Activated gamma-delta T cell treated with anti-CD3 and anti-CD28 coated beads, Interleukin-2, amount 50 U/mL, for 16 hours (primary cell): ENCODE measurements at places on chromosomes 1 and 21.

GRCh38 chr1:234603221-234604204 lies 6.5 kb downstream of the IRF2BP2 start:
- no peak for DNase-seq

DNA sequence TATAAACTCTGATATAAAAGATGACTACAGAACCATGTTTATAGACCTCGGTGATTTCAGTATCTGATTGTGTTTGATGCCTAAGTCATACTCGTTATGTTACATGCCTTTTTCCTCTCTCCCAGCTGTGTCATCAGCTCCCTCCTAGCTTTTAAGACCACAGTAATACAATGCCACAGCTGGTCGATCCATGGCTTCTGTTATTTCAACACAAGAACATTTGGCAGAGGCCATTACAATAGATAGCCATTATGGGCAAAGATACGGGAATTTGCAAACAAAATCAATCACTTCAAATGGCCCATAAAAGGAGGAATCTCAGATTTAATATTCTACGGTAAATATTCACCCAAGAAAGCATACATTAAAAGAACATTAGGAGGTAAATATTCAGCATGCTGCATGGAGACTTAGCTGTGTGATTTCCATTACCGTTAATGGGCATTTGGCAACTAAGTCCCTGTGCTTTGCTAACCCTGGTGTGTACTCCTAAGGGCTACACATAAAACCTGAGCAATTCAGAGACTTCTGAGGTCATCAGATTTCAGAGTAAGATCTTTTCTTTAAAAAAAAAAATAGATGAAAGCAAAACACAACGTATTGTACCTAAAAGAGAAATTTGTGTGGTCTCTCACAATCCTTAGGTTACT lies 153.4 kb downstream of the PIGK start:
- DNase-seq: no peak

DNA sequence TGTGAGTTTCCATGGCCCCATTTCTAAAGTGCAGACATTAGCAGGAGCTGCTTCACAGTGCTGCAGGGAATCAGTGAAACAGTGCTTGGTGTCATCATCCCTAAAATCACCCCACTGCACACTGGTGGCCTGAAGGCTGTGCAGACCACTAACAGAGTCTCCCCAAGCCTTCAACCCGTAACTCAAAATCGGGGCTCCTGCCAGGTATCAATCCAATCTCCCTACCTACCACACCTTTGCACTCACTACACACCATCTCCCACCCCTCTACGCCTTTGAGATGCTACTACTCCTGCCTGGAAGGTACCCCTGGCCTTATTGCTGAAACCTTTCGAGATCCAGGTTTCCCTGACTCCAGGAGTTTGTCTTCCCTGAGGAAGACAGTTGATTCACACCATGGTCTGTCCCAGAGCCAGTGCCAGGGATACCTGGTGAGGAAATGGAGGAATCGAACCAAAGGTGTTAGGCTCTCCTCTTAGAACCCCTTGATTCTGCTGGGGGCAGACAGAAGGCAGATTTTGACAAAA lies 25.5 kb downstream of the SLC2A1 start:
- DNase-seq: no peak

DNA sequence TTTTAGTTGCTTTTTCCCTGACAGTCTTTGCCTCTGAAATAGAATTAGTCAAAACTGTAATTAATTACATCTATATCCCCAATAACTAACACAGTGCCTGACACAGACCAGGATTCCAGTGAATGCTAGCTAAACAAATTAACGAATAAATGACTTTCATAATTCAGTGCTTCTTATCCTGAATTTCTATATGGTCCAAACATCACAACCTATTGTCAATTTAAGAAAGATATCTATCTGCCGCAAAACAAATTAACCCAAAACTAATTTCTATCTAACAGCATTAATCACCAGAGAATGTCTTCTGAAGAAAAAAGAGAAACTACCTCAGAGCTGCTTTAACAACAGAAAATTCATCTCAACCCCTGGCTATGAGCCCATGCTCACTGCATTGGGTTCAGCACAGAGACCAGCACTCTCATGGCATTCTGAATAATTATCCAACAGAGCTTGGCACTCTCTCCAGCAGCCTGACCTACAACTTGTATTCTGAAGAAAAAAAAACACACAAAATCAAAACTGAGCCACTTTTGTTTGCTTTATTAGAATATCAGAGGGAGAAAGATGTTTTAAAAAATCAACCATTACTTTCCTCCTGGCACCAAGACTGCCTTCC lies 547.3 kb upstream of the BEND5 start:
- no peak for DNase-seq

- DNase-seq: no peak
Measured at GRCh38 chr1:169031566-169032224, 74.8 kb upstream of the ATP1B1 start.

- no peak for DNase-seq
Measured at GRCh38 chr1:119878171-119878570, 18.1 kb downstream of the ADAM30 start.

- DNase-seq: no peak
Measured at GRCh38 chr1:58487002-58487401, 59.5 kb downstream of the OMA1 start.

GRCh38 chr1:186330758-186331157 lies 44.3 kb downstream of the TPR start:
- DNase-seq: no peak

GRCh38 chr1:103387898-103388297 lies 137.6 kb upstream of the RNPC3 start:
- DNase-seq: no peak

GRCh38 chr1:13812456-13813397 lies 112.7 kb downstream of the PRDM2 start:
- DNase-seq: no peak

DNA sequence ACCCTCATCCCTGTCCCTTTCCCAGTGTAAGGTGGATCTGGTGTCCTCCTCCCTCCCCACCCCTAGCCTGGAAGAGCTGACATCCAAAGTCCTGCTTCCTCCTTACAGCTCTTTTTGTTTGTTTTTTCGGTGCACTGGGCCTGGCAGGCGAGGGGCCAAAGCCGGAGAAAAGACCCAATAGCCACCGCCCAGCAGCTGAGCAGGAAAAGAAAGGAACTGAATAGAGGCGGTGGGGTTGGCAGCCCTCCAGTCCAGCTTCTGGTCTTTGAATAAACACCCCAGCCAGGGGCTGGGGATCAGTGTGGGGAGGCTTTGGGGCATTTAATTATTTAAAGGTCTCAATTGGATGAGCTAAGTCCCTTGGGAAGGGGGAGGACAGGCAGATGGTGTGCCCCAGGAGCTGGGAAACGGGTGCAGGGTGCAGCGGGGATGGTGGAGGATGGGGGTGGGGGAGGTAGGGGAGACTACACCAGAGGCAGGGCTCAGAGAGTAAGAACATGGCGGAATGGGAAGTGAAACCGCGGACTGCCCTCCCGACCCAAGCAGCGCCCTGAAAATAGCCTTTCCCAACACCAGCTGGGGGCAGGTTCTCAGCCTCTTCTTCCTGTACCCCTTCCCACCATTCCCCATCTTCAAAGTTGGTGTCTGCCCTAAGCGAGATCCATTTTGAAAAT lies 20.2 kb downstream of the BTG2 start:
- DNase-seq: no peak

DNA sequence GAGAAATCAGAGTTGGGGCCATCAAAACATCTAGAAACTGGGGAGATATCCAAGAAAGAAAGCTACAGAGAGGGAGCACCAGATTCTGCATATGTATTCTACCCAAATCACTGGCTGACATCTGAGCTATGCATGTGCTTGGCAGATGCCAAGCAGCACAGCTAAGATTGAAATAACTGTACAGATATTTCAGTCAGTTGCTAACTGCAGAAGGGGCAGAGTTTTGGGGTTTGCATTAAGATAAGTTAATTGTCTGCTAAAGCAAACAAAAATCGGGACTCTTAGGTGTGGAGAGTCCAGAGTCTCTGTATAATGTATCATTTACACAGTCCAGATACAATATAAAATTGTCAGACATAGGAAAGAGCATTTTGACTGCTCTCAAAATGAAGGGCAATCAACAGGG lies 437.1 kb downstream of the PTBP2 start:
- DNase-seq: no peak

GRCh38 chr1:33088119-33088906 lies 7.4 kb downstream of the AZIN2 start:
- DNase-seq: no peak

GRCh38 chr1:230753586-230754251 lies 6.5 kb downstream of the CAPN9 start:
- no peak for DNase-seq

- no peak for DNase-seq
Measured at GRCh38 chr1:21902026-21903012, 34.8 kb downstream of the HSPG2 start.

DNA sequence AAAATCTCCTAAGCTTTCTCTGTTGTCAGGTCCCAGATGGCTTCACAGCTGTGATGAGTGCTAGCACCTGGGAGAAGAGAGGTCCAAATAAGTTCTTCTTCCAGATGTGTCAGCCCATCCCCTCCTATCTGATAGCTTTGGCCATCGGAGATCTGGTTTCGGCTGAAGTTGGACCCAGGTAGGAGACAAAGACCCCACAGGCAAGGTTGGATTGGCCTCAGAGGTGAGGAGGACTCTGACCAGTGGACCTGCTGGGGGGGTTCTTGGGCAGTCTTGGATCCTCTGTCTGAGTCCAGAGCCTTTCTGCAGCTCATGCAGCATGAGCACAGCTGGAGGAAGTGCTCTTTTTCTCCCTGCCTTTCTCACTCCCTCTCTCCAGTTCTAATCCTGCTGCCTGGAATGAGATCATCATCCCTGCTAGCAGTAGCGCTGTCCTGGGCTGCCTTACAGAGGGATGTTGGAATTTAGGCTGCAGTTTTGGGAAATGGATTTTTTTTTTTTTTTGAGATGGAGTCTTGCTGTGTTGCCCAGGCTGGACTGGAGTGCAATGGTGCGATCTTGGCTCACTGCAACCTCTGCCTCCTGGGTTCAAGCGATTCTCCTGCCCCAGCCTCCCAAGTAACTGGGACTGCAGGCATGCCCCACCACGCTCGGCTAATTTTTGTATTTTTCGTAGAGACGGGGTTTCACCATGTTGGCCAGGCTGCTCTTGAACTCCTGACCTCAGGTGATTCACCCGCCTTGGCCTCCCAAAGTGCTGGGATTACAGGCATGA lies 7.1 kb downstream of the RNPEP start:
- no peak for DNase-seq

- DNase-seq: no peak
Measured at GRCh38 chr1:1206376-1206965, at the start of gene TNFRSF18. Gene TNFRSF18, minus strand, starts transcription at chr1:1206592. Its CDS starts 21 bp downstream, at chr1:1206571.

DNA sequence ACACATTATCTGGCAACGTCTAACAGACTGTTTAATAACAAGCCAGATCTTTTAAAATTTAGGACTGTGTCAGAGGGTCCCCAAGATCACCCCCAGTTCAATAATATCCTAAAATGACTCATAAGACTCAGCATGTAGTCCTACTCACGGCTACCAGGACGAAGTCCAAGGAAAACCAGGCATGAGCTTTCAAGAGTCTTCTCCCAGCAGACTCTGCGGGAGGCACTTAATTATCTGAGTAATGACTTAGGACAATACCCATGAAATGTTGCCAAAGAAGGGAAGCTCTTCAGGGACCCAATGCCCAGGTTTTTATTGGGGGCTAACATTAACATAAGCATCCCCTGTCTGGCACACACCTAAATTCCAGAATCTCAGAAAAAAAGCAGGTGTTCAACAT lies 7.0 kb downstream of the HFM1 start:
- no peak for DNase-seq

- DNase-seq: no peak
Measured at GRCh38 chr1:202016022-202016810, 5.8 kb downstream of the ELF3 start.

- no peak for DNase-seq
Measured at GRCh38 chr1:30416221-30416820, 307.1 kb downstream of the MATN1 start.

GRCh38 chr1:87030740-87031690 lies 116.6 kb downstream of the HS2ST1 start:
- no peak for DNase-seq

DNA sequence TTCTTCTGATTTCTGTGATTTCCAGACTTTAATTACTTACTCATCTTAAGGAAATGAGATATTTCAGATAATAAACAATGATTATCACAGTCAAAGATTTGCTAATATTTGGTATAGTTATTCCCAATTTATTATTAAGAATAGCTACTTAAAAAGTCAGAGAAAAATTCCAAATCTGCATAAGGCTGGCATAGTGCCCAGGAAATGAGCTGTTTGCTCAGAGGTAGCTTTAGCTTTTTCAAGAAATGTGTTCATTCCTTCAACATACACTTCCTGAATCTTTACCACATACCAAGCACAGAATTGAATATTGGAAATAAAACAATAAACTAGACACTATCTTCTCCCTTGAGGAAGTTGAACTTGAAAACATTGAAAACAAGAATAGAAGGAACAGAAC lies 44.3 kb upstream of the KCNK1 start:
- no peak for DNase-seq

DNA sequence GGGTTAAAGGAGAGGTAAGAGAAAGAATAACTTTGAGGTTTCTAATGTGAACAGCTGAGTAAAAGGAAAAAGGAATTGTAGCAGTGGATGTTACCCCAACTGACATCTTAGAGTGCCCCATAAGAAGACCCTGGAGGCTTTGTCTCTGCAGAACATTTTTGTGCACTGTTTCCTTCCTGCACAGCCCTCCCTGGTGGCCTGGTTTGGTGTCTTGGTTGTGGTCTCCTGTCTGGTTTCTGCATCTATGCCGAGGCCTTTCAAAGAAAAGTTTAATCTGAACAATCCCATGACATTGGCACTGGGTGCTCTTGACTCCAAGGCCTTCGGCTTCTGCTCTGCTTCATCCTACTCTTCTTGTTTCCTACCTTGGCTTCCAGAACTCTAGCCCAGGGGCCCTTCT lies 57.8 kb downstream of the RHOU start:
- DNase-seq: no peak

DNA sequence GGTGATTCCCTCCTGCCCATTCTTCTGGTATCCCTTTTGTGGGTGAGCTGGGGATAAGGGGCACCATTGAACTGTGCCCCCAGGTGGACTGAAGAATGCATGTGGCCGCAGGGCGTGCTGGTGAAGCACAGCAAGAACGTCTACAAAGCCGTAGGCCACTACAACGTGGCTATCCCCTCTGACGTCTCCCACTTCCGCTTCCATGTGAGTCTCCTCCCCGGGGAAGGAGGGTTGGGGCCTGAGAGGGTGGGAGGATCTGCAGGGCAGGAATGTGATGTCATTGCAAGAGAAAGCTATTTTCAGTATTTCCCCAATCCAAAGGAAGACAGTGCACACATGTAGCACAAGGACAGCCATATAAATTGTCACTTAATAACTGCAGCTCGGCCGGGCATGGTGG lies 7.5 kb upstream of the KPNA6 start:
- no peak for DNase-seq

- no peak for DNase-seq
Measured at GRCh38 chr1:217888328-217888727, 257.2 kb downstream of the SPATA17 start.

- no peak for DNase-seq
Measured at GRCh38 chr1:220876511-220877376, 2.5 kb upstream of the HLX start.

DNA sequence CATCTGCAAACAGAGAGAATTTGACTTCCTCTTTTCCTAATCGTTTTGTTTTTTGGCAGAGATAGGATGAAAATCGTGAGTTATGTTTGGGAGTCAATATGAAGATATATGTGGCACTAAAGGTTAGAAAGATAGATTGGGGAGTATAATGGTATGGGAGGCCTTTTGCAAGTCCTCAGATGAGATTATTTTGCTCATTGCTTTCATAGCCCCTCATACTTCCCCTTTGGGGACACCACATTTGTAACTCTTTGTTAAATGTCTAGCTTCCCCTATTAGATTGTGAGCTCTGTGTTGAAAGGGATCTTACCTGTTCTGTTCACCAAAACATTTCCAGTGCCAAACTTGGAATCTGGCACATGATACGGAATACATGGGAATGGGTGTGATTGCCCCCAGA lies 30.2 kb downstream of the RAVER2 start:
- no peak for DNase-seq

GRCh38 chr1:212138457-212138856 lies 102.9 kb downstream of the DTL start:
- no peak for DNase-seq
